GM19239 (cell line): ENCODE measurements at places on chromosomes 1 and 21.

GRCh38 chr1:239678181-239678580 lies 291.8 kb downstream of the CHRM3 start:
- no peak for DNase-seq

DNA sequence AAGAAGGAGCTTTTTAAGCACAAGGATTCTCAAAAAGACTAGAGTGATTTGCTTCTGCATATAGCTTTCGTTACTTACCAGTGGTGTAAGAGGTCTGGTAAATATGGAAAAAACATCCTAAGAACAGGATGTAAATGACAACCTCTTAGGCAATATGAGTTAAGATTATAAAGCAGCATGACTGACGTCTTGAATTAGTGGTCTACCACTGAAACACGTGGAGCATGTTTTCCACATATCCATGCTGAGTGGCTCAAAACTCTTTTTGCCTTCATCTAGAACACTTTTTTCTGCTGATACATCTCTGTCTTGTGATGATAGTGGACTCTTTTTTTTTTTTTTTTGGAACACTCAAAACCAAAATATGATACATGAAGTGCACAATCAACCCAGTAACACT lies 44.6 kb downstream of the RCAN1 start:
- no peak for DNase-seq

- DNase-seq: no peak
Observed at GRCh38 chr1:84715342-84716019, 25.2 kb upstream of the SSX2IP start.

- DNase-seq: no peak
Observed at GRCh38 chr1:44464361-44464760, 59.3 kb downstream of the RNF220 start.

- DNase-seq: no peak
Observed at GRCh38 chr1:4045397-4046010, 145.4 kb upstream of the C1orf174 start.

DNA sequence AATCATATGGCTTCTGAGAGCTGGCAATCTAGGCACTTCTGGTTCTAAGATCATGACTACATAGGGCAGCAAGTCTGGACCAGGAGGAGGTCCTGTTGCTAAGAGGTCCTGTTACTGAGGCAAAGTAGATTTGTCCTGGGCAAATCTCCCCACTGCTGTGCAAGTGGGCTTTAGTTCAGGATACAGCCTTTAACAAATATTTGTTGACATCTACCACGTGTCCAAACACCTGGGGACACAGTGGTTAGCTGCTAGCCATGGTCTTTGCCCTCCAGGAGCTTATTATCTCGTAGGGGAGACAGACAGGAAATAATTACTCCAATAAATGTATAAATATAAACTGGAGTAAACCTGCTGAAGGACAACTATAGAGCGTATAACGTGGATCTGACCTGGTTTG lies 3.2 kb downstream of the CGN start:
- DNase-seq: no peak

GRCh38 chr1:36367066-36367465 lies 18.7 kb downstream of the STK40 start:
- no peak for DNase-seq

- DNase-seq: no peak
Observed at GRCh38 chr1:6248932-6249738, 5.2 kb downstream of the HES3 start.

GRCh38 chr1:186187601-186188000 lies 187.5 kb downstream of the TPR start:
- no peak for DNase-seq

- no peak for DNase-seq
Observed at GRCh38 chr1:204973449-204973848, 69.6 kb upstream of the CNTN2 start.

- peak; percentile 69 for DNase-seq
Observed at GRCh38 chr1:26853156-26853555, 9.8 kb upstream of the SFN start.

GRCh38 chr1:9555942-9556341 lies 16.7 kb downstream of the SLC25A33 start:
- DNase-seq: no peak

DNA sequence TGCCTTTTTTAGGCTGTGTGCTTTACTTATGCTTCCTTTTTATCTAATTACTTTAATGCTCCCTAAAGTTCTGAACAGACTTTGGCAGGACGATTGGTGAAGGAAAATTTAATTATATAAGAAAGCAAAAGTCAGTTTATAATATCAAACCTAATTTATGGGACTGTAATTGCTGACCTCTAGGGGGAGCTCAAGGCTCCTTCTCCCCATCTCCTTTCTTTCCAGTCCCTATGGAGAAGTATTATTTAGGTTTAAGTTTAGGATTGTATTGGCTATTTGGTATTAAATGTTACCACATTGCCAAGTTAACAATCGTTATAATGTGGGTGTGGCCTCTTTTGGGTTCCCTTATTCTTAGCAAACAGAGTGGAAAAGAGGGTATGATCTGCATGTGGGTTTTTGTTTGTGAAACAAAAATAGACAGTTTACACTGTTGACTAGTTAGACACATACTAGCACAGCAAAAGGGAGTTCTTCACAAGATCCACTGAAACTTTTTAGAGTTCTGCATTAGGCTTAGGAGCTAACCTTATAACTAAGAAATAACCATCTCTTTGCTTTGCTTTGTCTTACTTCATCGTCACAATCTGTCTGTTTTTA lies 48.2 kb upstream of the TNFSF4 start:
- DNase-seq: no peak

- no peak for DNase-seq
Observed at GRCh38 chr1:210821615-210822014, 312.3 kb downstream of the KCNH1 start.

GRCh38 chr1:54798769-54799641 lies 2.1 kb downstream of the TTC22 start:
- no peak for DNase-seq

GRCh38 chr1:24484199-24484598 lies 18.4 kb upstream of the RCAN3 start:
- no peak for DNase-seq

DNA sequence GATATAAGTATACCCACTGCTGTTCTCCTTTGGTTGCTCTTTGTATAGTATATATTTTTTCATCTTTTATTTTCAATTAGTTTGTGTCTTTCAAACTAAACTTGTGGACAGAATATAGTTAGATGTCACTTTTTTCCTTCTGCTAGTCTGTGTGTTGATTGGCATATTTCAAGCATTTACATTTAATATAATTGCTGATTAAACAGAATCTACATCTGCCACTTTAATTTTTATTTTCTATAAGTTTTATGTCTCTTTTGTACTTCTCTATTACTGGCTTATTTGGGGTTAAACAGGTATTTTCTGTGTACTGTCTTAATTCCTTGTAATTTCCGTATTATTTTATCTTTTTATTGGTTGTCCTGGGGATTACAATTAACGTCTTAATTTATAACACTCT lies 74.4 kb upstream of the CHODL start:
- DNase-seq: no peak

DNA sequence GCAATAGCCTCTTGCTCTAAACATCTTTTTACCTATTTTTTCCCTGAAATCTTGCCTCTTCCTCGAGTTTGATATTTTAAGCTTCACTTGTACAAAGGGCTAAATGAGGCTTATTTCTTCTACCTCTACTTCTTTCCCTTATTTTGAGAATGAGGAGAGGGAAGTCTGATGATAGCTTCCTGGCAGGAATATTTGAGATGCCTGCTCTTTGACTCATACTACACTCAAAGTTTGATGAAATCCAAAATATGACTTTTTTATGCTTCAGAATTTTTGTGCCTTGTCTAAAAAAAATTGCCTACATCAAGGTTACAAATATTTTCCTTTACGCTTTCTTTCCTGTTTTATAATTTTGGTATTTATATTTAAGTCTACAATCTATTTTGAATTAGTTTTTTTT lies 624.4 kb upstream of the PLXNA2 start:
- no peak for DNase-seq

- DNase-seq: no peak
Observed at GRCh38 chr1:60504206-60504840, 430.8 kb upstream of the C1orf87 start.

DNA sequence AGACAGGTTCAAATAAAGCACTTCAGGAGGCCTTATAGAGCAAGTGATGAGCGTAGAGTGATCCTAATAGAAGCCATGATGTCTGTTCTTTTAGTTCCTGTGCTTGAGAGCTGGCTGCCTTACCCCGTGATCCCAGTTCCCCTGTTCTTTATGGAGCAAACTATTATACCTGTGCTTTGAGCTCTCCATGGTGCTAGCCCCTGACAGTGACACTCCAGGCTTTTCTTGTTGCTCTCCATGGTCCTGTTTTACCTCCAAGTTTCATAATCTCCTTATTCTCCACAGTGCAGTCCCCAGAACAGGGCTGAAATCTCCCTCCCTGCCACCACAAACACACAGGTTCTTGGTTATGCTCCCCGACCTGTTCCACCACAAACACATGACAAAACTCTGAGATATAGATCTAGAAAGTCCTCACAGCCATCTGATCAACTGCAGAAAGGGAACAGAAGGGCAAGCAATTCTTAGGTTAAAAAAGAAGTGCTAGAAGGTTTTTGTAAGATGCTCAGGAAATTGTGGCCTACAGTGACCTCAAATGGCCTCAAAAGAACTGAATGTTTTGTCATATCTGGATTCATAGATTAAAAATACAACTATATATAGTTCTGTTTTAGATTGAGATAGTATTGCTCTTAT lies 6.0 kb downstream of the CADM3 start:
- DNase-seq: peak; percentile 16

- no peak for DNase-seq
Observed at GRCh38 chr1:9376886-9377333, 84.2 kb downstream of the SPSB1 start.

DNA sequence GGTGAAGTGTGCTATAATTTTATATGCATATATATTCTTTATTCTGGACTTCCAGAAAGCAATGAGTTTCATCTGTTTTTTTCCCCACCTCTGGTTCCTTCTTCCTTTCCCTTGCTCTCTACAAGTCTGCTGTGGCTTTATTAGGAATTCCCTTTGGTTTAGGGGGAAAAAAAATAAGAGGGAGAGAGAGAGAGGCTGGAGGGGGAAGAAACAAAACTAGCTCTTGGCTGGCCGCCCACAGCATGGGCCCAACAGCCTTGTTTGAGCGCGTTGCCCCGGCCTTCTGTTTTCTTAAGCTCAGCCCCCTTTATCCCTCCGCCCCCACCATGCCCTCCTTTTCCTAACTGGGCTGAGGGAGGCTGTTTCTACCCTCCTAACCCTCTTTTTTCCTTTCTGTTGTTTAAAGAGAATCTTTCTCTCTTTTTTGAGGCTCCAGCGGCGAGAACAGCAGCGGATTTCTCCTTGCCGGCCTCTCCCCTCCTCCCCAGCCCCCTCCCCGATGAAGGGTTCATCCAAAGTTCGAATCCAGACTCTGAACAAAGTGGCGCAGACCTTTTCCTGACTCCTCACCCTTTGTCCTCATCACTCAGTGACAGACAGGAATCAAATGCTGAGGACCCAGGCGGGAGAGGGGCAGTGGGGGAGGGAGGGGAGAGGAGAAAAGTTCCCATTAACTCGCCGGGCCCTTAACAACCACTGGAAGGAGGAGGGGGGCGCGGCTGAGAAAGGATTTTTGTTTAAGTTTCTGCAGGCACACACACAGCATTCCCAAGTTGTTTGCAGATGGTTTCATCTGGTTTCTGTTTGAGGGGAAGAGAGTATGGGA lies 29.7 kb downstream of the PBX1 start:
- DNase-seq: no peak
